ENCODE measurements at places on chromosomes 5 and 9. TPM values are rescaled to one million over a fixed set of nuclear protein-coding genes. Genes with fewer than 3 reads are reported as not detected.

Gene NIPSNAP3A
- 49.9 TPM for total RNA-seq

- DNase-seq, result no peak
Measured at GRCh38 chr9:127370147-127370579, 26.8 kb upstream of the SLC2A8 start.

Gene IFNK
- not detected for total RNA-seq

Gene MEIKIN
- not detected for total RNA-seq

DNA sequence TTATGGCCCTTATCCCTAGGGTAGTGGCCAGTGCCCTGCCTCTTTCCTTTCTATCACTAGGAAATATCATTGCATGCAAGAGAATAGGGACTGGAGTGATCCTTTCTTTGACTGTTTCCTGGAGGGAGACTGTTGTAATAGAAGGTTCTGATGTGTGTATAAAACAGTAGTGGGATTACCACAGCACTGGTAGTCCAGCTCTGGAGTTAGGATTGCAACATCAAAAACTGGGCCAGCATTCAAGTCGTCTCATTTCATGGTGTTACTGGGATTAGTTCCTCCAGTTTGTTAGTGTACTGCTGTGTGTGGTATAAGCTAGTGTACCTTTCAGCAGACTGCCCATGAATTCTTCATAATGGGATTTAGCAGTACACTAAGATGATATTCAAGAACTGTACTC is 45.8 kb downstream of the KIAA1958 start:
- DNase-seq, result no peak

DNA sequence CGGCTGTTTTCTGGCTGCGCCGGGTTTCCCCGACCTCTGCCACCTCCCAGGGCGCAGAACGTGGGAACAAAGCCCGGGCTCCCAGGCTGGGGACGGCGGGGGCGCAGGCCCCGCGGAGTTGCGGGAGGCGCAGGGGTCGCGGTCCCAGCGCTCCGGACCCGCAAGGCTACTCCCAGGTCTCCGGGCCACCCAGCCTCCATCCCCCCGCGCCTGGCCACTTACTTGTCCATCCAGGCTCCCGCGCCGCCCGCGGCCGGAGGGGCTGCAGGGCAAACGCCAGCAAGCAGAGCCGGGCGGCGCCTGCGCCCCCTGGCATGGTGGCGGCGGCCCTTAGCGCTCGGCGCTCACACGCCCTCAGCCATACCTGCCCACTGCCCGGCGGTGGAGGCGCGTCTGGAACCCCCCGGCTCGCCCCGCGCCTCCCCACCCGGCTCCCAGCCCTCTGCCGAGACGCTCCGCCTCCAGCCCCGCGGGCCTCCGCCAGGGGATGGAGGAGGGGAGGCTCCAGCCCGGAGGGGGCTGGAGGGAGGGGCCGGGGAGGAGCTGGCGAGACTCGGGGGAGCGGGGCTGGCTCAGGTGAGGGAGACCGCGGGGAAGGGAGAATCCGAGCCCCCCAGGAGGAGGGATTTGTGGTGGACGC is at the start of gene ADAM19:
ADAM19 (minus strand) TSS at position 395 of the 640 bp plus-strand sequence; CDS start at position 316, 79 bp downstream.
- DNase-seq, result no peak

Gene ACER2
- 8.1 TPM for total RNA-seq

DNA sequence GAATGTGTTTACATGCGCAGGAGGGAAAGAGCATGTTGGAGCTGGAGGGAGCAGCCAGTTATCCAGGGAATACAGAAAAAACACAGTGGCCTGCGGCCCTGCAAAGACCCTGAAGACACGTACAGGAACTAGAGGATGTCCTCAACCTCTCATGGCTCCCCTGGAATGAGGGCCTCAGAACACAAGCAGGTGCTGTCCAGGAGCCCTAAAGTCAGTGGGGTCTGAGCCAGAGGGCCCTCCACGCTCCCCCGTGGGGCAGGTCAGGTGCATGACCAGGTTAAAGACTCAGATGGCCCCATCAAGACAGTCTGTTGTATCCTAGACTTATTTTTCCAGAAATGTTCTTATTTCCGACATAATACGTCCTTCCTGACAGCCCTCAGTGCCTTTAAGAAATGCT is 106.9 kb downstream of the ROR2 start:
- DNase-seq, result no peak

Gene TEX48
- total RNA-seq, result not detected

Gene GARNL3
- 3.1 TPM for total RNA-seq

GRCh38 chr5:61450493-61451279 is 118.6 kb downstream of the ZSWIM6 start:
- DNase-seq, result peak; percentile 51

DNA sequence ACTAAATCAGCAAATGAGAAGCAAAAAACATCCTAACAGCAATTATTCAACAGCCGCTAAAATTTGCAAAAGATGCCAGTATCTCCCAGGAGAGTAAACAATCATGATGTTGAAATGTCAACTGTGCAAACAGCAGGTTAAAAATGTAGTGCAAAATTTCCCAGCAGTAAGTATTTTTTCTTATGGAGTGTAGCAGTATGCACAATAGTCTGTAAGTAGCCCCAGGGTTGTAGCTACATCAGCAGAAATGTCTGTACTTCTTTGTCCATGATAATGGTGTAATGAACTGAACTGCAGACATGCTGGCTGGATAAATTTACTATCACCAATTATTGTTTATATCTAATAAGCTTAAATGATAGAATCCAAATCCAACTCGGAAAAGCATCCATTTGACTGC is 31.4 kb downstream of the GRIN3A start:
- DNase-seq, result no peak

Gene SHC3
- total RNA-seq, result 6.3 TPM

Gene CNTRL
- total RNA-seq, result 13.3 TPM

Gene CATSPER3
- total RNA-seq, result not detected

GRCh38 chr5:112931473-112931872 is 9.4 kb upstream of the REEP5 start:
- DNase-seq, result no peak

DNA sequence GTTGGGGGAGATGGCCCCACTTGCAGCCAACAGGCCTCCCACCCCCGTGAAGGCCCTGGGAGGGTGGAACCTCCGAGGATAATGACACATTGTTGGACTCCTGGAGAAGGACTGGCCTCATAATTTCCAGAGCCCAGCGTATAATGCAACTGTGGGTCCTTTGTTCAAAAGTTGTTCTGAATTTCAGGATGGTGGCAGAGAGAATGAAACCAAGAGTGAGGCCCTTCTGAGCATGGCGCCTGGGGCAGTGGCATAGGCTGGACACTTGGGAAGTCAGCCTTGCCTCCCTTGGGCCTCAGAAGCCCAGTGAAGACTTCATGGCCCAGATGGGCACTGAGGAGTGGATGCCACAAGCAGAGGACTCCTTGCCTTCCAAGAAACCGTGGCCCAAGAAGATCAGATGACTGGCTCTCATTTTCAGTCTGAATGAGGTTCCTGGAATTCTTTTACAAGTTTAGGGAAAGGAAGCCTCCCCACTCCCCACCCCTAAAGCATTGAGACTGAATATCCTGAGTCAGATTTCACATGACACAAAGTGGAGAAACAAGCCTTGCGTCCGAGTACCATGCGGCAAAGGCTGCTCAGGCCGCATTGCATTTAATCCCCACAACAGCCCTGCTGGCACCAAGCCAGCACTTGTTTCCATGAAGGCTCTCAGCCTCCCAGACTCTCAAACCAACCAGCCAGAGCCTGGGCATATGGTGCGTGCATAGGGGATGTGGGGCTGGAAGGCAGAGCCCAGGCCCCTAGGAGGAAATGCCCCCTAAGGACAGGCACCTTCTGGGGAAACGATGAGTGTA is 96.7 kb upstream of the SMIM23 start:
- no peak for DNase-seq

DNA sequence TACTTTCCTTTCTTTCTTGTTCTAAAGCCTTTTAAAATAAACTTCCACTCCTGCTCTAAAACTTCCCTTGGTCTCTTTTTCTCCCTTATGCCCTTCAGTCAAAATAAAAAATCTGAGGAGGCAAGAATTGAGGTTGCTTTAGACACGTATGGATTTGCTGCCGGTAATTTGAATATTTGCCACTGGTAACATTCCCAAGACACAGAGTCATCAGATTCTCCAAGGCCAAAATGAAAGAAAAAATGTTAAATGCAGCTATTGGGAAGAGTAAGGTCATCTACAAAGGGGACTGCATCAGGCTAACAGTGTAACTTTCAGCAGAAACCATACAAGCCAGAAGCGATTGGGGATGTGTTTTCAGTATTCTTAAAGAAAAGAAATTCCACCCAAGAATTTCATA is 311.1 kb downstream of the CDH18 start:
- no peak for DNase-seq

DNA sequence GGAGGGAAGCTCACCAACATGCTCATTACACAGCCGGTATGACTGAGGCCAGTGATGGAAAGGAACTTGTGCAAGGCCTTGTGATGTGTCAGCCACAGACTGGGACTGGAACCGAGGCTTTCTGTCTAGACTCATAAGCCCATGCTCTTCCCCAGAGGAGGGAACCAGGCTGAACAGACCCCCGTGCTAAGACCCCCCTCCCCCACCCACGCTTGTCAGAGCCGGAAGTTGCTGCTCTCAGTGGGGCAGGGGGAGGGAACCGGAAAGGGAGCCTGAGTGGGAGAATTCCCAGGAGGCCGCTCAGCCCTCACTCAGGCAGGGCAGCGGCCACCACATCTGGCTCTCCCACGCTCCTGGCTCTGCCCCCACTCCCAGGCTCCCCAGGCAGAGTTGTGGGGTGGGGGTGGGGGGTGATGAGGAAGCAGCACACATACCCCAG is 4.1 kb upstream of the PDGFRB start:
- no peak for DNase-seq
